COLO829 (cell line): ENCODE measurements at places on chromosomes 4 and X.

GRCh38 chr4:147923854-147924253 lies 192.0 kb downstream of the ARHGAP10 start:
- no peak for DNase-seq

DNA sequence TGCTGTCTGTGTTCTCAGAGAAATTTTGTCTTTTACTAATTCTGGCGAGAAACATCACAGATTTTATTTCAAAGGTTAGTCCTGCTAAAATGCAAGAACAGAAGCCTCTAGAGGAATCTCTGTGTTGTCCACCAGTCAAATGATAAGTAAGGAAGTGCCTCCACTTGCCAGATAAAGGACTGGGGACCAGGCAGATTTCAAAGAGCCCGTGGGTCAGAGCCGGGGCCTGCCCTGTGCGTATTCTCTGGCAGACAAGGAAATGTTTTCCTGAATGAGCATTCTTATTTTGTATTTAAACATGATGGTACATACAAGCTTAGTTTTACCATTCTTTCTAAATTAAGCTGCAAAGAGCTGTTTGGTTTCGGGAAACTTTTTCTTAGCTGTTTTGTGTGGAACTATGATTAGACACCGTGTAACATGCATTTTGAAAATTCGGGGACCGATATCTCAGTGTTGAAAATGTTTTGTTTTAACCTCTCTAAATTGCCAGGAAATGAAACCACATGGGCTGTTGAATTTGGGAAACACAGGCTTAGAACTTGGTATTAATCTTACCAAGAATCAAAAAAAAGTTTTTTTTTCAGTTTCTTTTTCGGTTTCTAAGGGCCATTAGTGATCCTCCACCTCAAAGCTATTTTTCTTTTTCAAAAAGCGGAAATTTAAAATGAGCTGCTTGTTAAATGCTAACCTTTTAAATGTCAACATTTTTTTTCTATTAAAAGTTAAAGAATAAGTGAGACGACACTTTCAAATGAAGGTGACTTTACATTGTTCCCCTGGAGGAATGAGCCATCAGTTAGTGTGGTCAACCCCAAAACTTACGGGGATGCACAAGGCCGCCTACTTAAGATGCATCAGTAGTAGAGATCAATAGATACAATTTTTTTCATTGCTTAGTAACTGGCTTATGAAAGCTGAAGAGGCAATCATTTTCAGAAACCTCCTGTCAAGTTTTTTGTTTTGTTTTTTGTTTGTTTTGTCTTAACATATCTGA lies 89.6 kb upstream of the MTM1 start:
- DNase-seq: no peak

GRCh38 chr4:18568600-18568999 lies 547.0 kb upstream of the LCORL start:
- no peak for DNase-seq

DNA sequence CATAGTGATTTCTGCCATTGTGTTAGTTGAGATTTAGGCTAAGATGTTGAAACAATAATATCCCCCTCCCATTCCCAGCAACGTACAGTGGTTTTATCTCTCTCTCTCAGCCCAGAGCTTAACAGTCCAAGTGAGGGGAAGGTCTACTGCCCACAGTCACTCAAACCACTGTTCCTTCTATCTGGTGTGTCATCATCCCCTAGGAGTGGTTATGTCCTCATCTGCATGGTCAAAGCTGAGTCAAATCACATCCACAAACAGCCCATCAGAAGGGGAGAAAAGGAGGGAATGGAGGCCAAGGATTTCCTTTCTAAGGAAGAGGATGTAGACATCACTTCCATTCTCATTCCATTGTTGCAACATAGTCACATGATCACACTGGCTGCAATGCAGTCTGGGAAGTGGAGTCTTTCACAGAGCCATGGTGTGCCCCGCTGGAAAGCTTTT lies 42.8 kb upstream of the CHRNA9 start:
- no peak for DNase-seq

DNA sequence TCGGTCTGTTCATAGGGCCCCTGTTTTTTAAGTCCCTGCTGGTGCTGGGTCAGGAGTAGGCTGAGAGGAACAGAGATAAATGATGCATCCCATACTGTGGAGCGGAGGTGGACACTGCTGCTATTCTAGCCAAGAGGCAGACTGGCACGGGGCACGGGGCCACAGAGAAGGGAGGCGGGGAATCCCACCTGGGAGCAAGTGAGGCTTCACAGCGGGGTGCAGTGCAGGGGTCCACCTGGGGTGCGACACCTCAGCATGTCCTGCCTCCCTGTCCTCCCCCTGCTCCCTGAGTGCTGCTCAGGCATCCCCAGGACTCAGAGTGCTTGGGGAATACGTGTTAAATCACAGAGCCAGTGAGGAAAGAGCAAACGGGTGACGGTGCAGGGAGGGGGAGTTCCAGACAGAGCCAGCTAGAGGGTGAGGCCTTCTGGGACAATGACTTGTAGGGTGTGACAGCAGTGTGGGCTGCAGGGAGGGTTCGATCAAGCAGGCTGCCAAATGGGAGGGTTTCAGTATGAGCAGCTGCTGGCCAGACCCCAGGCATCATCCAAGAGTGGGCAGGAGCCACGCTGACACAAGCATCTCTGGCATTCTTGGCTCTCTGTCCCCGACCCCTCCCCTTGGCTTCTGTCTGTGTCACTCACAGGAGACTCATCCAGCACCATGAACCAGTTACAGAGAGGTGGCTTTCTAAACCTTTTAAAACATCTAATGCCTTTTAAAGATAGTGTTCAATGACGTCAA lies 13.7 kb upstream of the HTRA3 start:
- DNase-seq: no peak

DNA sequence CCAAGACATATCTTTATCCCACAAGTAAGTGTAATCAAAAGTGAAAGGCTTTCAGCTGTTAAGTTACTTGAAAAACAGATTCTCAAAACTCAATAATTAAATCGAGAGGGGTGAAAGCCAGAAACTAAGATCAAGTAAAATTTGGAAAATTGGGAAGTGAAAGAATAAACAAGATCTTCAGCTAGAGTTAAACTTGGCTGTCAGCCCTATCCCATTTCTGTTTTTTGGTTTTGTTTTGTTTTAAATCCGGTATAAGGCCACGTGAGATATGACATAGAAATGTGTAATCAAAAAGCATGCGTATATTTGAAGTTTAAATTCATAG lies 856.8 kb downstream of the STIM2 start:
- DNase-seq: no peak

- DNase-seq: no peak
These were observed 36.0 kb downstream of the SLC9A7 start for GRCh38 chrX:46722742-46723568.

- DNase-seq: no peak
These were observed 653.8 kb upstream of the GALNT7 start for GRCh38 chr4:172514801-172515200.

DNA sequence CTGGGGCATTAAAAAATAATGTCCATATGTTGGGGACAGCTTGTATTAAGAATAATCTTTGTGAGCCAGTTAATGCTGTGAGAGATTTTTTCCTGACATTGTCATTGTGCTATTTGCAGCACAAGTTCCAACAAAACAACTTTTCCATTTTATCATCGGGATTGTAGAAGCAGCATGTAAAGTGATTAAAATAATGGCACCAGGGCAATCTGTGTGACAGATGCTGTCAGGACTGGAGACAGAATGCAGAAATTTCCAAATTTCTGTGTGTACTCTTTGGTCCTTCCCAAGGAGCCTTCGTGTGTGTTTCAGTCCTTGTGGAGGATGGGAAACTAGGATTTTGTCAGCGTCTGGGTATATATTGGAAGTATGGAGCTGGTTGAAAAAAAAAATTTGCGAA lies 101.5 kb upstream of the LIMCH1 start:
- no peak for DNase-seq

DNA sequence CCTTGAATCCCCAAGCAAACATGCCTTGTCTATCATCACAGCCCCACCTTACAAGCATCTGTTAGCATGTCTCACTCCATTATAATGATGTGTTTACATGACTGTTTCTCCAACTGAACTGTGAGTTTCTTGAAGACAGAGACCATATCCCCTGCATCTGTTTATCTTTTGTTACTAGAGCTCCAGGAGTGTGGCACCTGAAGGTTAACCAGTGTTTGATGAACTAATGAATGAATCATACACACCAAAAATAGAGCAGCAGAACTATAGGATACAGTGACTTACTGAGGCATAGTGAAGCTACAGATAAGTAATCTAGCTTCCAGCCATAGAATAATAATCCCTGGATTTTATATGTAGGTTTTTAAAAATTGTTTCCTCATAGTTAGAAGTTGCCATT lies 331.0 kb downstream of the PCDH7 start:
- no peak for DNase-seq

DNA sequence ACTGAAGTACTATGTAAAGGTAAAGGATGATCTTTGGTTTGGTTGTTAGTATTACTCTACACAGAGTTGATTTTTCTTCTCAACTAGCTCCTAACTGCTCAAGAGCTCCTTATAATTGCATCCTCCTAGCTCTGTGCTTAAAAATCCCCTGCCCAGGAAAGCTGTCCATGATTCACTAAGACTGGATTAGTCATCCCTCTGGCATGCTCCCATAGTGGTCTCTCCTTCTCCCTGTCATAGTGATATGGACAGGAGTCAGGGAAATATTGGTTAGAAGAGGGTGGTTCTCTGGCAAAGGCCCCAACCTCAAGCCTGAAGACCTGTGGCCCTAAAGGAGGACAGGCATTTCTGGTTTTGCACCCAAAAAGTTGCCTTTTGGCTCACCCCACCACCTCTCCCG lies 242.3 kb upstream of the KCNIP4 start:
- peak; percentile 31 for DNase-seq

DNA sequence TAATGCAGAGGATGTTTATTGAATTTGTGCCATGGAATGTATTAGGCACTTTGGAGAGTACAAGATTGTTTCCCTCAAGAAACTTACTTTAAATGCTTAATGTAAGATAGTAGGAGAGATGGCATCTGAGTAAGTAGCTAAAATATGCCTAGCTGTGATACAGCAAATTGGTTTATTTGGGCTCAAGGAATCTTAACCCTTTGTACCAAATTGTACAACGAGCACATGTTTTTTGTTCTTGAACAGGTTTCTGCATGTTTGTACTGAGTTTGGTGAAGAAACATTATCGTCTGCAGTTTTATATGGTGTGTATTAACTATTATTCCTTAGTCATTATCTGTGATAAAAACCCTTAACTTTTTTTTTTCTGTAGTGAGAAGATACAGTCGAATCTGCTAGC lies 48.6 kb downstream of the CDS1 start:
- DNase-seq: no peak

DNA sequence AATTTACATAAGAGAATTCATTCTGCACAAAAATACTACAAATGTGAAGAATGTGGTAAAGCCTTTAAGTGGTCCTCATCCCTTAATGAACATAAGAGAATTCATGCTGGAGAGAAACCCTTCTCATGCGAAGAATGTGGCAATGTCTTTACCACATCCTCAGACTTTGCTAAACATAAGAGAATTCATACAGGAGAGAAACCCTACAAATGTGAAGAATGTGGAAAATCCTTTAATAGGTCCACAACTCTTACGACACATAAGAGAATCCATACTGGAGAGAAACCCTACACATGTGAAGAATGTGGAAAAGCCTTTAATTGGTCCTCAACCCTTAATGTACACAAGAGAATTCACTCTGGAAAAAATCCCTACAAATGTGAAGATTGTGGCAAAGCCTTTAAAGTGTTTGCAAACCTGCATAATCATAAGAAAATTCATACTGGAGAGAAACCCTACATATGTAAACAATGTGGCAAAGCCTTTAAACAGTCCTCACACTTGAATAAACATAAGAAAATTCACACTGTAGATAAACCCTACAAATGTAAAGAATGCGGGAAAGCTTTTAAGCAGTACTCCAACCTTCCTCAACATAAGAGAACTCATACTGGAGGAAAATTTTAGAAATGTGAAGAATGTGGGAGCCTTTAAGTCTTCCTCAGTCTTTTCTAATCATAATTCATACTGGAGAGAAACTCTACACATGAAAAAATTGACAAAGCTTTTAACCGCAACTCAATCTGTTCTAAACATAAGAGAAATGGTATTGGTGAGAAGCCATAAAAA lies 37.4 kb downstream of the ZNF718 start:
- DNase-seq: no peak

DNA sequence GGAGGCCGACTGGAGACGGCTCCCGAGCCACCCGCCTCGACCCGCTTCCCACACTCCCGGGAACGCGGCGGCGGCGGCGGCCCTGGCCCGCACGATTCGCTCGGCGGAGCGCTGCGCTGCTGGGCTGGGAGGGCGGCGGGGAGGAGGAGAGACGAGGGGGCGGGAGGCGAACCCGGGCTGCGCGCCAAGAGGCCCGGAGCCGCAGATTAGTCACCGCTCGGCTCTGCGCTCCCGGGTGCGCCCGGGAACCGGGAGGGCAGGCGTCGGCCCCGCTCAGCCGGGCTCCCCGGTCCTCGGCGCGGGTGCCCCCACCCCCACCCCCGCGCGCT lies 11.2 kb upstream of the BCOR start:
- DNase-seq: peak; percentile 53

DNA sequence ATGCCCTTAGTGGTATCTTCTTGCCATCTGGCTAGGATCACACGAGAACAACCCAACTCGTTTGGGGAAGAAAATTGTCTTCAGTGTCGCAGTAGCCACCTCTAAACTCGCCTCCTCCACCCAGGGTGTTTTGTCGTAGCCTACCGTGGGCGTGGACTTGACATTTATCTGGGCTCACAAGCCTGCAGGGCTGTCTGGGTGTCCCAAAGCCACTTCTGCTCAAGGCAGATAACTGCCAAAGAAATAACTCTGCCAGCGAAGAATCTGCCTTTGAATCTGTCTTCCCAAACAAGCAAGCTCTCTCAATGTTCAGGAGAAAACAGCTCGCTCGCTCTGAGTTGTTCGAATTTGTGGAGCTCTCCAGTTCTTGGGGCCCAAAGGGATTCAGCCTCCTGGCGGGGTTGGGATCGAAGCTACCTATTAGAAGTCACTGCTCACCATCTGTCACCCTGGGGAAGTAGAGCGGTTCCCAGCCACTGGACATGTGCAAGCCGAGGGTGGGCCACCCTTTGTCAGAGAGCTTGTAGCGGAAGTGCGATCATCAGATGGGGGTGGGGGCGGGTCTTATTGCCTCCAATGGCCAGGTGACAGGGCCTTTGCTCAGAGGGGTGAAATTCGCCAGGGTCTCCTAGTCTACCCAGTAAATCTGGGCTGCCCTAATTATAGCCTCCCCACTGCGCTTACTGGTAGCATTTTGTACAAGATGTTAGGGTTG lies 14.8 kb downstream of the BLOC1S4 start:
- no peak for DNase-seq

- DNase-seq: peak; percentile 21
These were observed 28.5 kb downstream of the TBCK start for GRCh38 chr4:106287353-106287969.

GRCh38 chr4:35643661-35644060 lies 600.7 kb downstream of the ARAP2 start:
- no peak for DNase-seq

DNA sequence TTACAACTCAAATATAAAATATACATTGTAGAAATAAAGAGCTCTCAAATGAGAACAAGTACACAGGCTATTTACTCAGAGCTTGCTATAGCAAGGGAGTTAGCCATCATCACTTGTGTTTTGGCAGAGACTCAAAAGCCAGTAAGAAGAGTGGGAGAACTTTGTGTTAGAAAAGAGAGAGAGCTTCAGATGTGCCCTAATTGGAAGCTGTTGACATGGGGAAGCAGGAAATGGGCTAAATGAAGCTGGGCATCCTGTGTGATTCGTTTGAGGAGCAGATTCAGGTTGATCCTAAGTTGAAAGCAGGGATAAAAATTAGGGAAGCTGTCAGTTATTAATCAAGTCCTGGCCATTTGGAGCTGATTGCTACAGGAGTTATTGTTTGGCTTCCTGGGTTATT lies 207.4 kb upstream of the MAOA start:
- DNase-seq: no peak

- peak; percentile 6 for DNase-seq
These were observed 104.4 kb upstream of the SCML1 start for GRCh38 chrX:17632942-17633341.

GRCh38 chrX:1306909-1307625 lies 29.5 kb upstream of the IL3RA start:
- DNase-seq: no peak
